ENCODE measurements at places on chromosomes 6 and 20.

DNA sequence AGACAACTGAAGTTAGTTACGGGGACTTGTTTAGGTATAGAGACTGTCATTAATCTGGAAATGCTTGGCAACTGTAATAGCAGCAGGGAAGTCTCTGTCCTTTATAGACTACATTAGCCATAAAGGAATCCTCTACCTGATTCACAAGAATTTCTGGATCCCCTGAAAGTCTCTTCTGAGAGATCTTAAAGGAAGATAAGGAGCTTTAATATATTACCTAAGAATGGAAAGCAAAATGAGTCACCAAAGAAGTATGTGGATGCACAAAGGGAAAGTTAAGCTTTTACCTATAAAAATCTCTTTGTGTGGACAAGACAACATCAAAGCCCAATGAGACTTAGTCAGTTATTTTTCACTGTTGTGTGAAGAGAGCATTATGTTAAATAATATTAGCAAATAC is 92.2 kb upstream of the RSPO3 start:
- DNase-seq, result no peak

DNA sequence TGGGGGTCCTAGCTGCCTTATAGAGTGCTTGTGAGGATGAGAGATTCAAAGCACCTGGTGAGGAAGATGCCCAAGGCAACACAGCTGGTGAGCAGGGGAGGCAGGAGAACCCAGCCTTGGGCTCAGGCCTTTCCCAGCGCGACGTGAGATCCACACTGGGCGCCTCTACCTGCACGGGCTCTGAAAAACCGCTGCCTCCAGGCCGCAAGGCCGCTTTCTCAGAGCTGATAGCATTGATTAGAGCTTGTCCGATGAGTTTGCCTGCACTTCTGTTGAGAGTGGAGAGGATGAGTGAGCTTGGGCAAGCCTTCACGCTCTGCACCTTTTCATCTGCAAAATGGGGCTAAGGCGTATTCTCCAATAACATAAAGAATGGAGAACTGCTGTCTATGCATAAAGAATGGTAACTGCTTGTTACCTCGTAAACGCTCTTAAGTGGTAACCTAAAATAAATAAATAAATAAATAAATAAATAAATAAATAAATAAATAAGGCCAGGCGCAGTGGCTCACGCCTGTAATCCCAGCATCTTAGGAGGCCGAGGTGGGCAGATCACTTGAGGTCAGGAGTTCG is 916 bp downstream of the PABPC1L start:
- DNase-seq, result no peak

GRCh38 chr6:36639171-36639808 is 39.2 kb upstream of the CDKN1A start:
- no peak for DNase-seq

- DNase-seq, result no peak
Observed at GRCh38 chr6:4071330-4071729, 7.6 kb downstream of the FAM217A start.

- DNase-seq, result no peak
Observed at GRCh38 chr6:163985710-163986109, 571.2 kb downstream of the QKI start.

DNA sequence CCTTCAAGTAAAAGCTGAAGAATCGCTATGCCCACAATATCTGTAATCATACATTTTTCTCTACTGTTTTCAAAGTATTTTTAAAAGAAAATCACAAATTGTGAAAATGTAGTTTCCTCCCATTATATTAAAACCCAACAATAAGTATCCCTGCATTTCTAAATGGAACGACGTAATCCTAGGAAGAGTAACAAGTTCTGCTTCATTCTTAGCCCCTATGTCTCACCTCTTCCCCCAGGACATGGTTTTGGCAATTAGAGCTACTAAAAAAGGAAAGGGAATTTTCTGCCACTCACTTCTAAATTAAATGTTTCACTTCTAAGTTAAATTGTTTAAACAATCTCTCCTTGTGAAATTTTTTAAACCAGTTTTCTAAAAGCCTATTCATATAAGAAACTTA is 47.4 kb downstream of the TBPL1 start:
- DNase-seq, result no peak

DNA sequence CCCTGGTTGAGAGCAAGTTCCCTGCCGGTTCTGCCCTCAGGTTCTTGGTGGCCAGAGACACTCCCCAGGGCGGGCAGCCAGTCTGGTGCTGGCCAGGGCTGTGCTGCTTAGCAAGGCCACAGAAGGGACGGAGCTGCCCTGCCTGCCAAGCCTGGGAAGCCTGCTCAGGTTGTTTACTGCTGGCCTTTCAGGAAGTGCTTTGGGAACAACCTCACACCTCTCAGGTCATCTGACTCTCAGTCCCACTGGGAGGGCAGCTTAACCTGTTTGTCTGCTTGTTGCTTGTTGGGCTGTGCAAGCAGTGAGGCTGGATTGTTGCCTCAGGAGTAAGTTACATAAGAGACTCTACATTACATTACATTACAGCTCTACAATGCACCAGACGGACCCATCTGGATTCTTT is 75.8 kb upstream of the AFDN start:
- DNase-seq, result no peak

DNA sequence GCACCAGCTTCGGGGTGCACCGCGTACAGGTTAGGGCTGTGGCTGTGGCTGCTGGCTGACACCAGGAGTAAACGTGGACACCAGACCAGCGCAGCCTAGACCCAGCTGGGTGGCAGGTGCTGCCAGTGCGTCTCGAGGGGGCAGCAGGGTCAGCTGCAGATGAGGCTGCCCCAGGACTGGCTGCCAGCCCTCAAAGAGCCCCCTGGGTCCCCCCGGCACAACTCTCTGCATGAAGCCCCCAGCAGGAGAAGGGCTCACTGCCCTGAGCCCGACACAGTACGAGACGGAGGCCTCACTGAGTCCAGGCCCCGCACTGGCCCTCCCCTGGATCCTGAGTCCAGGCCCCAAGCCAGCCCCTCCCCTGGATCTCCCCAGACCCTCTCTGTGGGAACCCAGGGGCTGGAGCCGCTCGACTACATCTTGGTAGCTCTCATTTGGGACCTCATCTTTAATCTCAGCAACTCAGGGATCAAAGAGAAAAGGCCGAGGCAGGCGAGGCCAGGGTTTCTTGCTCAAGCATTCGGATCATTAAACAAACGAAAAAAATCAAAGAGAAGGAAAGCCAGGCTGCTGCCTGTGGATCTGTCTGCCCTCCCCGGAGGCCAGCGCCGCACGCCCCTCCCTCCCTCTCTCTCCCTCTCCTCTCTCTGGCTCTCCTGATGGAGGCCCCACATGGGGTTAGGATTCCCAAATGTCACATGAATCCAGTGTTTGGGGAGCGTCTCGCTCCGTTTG is 7.0 kb upstream of the NKAIN4 start:
- DNase-seq, result no peak

DNA sequence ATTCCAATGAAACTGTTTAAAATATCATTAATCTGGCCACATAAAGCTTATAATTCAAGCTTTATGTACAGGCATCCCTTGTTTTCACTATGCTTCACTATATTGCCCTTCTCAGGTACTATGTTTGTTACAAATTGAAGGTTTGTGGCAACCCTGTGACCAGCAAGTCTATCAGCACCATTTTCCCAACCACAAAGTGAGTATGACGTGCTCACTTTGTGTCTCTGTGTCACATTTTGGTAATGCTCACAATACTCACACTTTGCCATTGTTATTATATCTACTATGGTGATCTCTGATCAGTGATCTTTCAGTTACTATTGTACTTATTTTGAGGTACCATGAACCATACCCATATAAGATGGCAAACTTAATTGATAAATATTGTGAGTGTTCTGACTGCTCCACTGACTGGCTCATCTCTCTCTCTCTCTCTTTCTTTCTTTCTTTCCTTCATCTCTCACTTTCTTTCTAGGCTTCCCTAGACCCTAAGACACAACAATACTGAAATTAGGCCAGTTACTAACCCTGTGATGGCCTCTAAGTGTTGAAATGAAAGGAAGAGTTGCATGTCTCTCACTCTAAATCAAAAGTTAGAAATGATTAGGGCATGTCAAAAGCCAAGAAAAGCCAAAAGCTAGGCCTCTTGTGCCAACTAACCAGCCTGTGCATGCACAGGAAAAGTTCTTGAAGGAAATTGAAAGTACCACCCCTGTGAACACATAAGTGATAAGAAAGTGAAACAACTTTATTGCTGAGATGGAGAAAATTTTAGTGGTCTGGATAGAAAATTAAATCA is 227.9 kb downstream of the BCAS1 start:
- no peak for DNase-seq

- no peak for DNase-seq
Observed at GRCh38 chr6:5499644-5500306, 238.5 kb downstream of the FARS2 start.

DNA sequence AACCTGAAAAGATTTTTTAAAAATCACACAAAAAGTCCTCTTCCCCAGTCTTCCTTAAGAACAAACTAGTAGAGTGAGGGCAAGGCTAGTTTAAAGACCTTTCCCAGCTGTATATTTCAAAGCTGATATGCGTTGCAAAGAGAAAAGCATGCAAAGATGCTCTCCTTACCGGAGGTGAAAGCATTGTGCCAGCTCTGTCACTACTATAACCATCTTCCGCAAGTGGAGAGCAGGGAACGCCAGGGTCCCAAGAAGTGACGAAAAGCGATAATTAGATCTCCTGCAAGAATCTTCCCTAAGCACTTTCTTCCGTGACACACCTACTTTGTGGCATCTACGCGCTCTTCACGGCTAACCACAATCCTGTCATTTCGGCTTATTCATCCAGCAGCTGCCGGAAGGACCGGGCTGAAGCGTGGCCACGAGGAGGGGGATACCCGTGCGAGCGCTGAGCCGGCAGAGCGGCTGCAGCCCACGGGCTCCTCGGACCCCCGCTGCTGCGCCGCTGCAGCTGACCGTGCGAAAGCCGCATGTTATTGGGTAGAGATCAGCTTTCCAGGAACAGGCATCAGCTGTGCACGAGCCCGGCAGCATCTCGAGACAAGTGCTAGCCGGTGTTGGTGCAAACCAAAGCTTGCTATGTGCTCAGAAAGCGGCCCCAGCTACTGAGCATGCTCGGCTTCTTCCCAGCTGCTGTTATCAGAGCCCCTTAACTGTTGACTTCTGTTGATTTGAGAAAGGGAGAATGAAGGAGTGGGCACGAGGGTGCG is 57.2 kb upstream of the ARHGAP18 start:
- DNase-seq, result peak; percentile 88

GRCh38 chr6:132446141-132446854 is 45.0 kb upstream of the MOXD1 start:
- no peak for DNase-seq

- no peak for DNase-seq
Observed at GRCh38 chr6:166836785-166837718, 119.3 kb downstream of the RNASET2 start.

DNA sequence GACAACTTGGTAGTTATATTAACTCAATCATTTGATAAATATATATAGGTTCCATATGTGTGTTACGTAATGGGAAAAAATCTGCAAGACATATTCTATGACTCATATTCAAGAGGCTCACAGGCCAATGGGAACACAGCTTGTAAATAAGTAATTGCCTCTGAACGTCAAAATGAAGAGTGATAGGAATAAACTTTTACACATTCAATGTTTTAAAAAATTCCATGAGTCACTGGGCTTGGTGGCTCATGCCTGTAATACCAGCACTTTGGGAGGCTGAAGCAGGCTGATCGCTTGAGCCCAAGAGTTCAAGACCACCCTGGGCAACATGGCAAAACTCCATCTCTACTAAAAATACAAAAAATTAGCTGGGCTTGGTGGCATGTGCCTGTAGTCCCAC is 209.4 kb upstream of the MCHR2 start:
- DNase-seq, result no peak

GRCh38 chr6:7707787-7708186 is 18.1 kb upstream of the BMP6 start:
- DNase-seq, result no peak

DNA sequence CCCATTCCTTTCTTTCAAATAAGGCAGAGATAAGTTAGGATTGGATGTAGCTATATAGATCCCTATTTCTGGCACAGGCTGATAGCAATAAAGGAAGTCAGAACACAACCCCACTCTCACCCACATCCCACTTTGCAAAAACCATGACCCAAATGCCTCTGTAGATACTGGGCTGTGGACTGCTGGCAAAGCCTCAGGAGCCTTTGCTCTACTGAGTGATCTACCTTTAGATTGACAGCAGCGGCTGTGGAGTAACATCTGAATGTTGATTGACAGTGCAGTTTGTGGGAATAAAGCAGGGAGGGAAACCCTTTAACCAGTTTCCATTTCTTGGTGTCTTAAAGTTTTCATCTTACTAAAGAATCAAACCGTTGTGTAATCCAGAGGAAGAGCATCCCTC is 6.7 kb upstream of the TMEM30A start:
- no peak for DNase-seq

- DNase-seq, result no peak
Observed at GRCh38 chr20:49503176-49503575, 20.7 kb upstream of the KCNB1 start.

DNA sequence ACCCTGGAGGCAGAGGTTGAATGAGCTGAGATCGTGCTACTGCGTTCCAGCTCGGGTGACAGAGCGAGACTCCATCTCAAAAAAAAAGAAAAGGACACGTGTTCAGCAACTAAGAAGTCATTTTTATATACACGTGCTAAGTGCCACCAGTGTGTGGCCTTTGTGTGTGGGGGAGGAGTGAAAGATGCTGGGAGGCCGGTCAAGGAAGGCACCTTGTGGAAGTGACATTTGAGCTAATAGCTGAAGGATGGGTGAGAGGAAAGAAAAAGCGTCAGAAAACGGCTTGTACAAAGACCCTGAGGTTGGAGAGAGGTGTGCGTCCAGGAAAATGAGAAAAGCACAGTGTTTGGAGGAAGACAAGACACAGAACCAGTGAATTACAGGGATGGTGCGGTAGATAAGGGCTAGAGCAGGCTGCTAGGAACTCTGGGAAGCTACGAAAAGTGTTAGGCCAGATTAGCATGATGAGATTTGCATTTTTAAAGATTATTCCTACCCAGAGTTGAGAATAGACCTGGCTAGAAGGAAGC is 11.6 kb downstream of the RREB1 start:
- DNase-seq, result no peak

DNA sequence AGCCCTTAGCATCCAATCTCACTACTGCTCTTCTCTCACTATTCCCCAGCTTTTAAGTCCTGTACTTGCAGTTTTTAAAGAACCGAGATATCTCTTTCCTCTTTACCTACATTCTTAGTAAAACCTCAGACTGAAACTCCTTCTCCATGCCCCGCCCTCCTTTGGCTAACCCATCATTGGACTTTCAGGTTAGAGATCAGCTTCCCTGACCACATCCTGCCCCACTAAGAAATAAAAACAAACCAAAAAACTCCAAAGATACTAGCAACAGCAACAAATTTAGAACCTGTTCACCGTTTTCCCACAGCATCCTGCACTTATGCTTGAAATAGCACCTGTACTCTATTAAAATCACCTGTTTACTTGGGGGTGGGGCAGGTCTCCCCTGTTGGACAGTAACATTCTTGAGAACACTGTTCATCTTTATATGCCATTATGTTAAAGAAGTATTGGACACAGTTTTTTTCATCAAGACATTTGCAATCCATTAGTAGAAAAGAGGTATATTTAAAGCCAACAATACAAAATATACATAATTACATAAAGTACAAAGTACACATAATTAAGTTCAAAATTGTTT is 16.3 kb upstream of the SMAP1 start:
- DNase-seq, result peak; percentile 6
